ENCODE measurements at places on chromosomes 1 and 21. TPM values are rescaled to one million over a fixed set of nuclear protein-coding genes. Genes with fewer than 3 reads are reported as not detected.
A peak's percentile ranks its signal among the peaks of the same experiment; 100 is the strongest.

GRCh38 chr1:16231331-16232315 is 5.4 kb downstream of the CPLANE2 start:
- DNase-seq = peak; percentile 46

LRRIQ3 gene
- 3.0 TPM for total RNA-seq

ADAMTS1 gene
- total RNA-seq = 7.7 TPM

DNA sequence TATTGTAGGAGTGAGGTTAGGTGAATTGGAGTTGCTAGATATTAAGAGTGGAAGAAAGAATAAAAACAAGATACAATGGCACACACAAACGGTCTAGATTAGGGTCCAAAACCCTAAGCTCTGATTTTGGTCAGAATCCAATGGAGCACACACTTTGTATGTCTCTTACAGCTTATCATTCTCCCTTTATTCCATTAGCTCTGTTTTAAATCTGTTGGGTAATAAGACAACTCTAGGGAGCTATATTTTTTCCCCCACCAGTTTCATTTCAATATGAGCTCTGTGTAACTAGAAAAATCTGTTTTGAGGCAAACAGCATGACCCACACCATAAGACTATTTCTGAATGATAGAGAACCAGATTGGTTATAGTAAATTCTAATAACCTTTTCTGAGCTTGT is 465.6 kb downstream of the ADGRL2 start:
- no peak for DNase-seq

Measured in A172 (cell line).